ENCODE measurements at places on chromosomes 7 and 10.

DNA sequence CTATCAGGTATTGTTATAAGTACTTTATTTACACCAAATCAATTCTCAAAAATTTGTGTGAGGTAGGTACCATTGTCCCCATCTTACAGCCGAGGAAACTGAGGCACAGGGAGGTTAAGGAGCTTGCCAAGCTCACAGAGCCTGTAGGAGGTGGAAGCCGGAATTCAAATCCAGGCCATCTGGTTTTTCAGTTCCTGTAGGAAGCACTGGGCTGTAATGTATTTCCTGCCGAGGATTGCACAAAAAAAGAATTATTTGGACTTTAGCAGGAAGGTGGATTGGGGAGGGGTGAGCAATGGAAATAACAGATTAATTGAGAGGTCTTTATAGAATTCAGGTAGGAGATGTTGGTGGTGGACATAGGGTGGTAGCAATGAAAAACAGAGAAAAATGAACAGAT is 315.3 kb upstream of the AUTS2 start:
- DNase-seq = no peak

DNA sequence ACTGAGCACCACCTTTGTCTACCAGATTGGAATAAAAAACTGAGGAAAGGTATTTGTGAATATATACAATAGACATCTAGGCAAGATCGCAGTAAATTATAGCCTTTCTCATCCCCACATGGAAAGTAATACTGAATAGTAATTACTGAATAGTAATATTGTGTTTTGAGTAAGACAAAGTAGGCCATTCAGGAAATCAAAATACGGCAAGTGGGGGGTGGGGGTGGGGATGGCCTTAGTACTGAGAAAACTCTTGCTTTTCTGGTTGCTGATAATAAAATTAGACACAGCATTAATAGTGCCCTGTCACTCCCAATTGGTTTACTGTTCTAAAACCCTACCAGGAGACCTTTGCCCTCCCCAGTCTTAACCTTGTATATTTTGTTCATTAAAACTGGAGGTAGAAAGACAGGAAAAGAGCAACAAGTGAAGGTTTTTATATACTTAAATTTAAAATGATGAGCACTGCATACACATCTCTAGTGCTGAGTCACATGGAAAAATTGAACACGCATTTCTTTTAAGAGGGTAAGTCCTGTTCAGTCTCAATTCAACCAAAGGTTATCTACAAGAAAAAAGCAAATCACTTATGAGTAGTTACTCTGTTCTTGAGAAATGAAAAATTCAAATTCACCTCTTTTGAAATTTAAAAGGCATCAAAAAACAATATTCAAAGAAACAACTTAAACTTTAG is 65.6 kb downstream of the IGF2BP3 start:
- DNase-seq = peak; percentile 23

- no peak for DNase-seq
Observed at GRCh38 chr7:45216181-45216580, 58.6 kb downstream of the RAMP3 start.

DNA sequence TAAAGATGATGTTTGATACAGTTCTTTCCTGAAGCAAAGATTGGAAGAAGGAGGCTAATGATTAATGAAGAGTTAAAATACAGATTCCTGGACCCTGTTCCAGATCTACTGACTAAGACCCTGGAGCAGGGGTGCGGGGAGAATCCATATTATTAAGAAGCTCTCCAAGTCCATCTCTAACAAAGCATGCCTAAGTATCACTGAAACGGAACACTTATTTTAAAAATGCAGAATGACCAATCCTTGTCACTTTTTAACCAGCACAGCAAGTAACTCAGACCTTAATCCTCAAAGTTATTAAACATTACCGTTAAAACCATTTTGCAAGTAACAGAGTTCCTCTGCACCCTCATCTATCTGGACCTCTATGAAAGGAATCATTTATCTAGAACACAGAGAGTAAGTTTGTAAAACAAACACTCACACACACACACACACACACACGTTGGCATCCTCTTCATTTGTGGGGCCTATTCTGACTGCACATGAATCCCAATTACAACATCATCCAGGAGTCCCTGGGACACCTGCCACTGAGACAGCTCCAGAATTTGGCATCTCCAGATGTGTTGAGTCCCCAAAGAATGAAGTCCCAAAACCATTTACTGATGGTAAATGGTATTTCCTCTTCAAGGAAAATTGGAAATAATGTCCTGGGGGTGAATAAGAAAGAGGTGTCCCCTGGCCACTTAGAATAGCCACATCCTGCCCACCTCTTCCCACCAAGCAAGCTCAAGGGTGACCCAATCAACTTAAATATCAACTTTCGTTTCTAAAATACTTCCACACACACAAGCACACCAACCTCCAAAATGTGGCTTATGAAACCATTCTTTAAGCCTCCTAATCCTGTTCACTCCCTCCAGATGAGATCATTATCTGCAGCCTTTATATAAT is 117.5 kb downstream of the PARD3 start:
- DNase-seq = no peak

DNA sequence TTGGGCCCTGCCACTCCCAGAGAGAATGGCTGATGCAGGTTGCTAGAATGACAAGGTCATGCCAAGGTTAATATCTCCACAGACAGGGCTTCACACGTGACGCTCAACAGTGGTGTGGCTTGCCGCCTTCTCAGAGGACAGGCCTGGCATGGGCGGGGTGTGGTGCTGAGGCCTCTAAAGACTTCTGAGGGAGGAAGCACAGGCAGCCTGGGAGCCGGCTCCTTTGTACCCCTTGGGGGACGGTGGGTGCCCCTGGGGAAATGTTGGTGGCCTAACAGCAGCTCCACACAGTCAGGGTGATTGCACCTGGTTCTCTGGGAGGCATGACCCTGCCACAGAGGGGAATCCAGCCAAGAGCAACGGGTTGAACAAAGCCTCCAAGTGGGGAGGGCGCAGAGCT is 115.1 kb downstream of the PKD1L1 start:
- DNase-seq = no peak

- DNase-seq = no peak
Observed at GRCh38 chr10:22992621-22993020, 64.8 kb downstream of the ARMC3 start.

DNA sequence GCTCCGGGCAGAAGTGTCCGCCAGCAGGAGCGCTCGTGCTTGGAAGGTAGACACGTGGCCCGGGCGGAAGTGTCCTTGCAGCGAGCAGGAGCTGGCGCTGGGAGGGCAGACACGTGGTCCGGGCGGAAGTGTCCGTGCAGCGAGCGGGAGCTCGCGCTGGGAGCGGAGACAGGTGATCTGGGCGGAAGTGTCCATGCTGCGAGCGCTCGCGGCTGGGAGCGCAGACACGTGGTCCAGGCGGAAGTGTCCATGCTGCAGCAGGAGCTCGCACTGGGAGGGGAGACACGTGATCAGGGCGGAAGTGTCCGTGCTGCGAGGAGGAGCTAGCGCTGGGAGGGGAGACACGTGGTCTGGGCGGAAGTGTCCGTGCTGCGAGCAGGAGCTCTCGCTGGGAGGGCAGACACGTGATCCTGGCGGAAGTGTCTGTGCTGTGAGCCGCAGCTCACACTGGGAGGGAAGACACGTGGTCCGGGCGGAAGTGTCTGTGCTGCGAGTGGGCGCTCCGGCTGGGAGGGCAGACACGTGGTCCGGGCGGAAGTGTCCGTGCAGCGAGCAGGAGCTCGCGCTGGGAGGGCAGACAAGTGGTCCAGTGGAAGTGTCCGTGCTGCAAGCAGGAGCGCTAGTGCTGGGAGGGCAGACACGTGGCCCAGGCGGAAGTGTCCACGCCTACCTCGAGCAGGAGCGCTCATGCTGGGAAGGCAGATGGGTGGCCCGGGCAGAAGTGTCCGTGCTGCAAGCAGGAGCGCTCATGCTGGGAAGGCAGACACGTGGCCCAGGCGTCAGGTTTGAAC is 41.1 kb upstream of the PRKAR1B start:
- peak; percentile 51 for DNase-seq

- no peak for DNase-seq
Observed at GRCh38 chr10:5927306-5927705, 37.3 kb downstream of the FBH1 start.

GRCh38 chr10:103772096-103772845 is 83.1 kb downstream of the SH3PXD2A start:
- DNase-seq = peak; percentile 67

DNA sequence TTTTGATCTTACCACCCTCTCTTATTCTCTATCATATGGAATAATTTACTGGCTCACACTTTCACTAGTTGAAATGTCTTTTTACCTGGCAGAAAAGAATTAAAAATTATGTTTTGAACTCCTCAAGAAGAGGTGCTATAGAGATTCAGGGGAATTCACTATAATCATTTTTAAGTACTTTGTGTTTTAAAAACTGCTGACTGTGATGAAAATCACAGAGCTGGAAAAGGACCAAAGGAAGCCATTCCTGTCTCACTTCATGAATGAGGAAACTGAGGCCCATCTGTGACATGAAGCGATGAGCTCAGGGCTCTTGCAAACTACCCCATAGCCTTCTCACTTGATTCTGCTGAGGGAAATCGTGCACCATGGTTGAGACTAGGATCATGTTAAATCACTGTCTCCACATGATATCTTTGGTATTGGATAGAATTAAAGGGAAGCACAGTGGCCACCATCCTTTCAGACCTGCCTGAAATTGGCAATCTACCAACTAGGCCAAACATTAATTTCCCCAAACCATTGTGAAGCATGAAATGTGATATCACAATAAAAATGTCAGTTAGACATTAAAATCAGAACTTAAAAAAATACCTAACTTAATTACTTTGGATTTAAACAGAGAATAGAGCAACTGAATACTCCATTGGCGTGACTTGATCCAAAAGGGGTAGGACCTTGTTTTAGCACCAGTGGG is 141.0 kb downstream of the FZD1 start:
- DNase-seq = no peak

GRCh38 chr10:26408858-26409494 is 29.2 kb upstream of the APBB1IP start:
- DNase-seq = no peak

DNA sequence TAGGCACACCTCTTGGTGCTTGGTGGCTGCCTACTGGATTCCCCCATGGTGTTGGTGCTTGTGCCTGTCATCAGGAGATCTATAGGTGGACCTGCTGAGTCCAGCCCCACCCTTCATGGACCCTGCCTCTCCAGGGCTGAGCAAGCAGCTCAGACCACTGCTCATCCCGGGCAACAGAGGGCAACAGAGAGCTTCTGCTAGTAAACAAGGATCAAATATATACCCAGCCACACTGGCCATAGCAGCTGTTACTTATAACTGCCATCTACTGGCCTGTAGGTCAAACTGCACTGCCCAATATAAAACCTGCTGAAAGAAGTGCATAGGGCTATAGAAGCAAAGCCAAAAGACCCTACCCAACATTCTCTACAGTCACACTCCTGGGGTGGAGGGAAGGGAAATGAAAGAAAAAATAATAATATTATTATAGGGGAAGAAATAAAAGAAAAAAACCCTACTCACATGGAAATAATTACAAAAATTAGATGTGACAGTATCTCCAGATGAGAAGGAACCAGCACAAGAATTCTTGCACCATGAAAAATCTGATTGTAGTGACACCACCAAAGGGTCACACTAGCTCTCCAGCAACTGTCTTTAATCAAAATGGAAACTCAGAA is 54.9 kb upstream of the ZNF800 start:
- peak; percentile 79 for DNase-seq

GRCh38 chr10:132527339-132528063 is 10.1 kb upstream of the INPP5A start:
- DNase-seq = no peak

- DNase-seq = no peak
Observed at GRCh38 chr7:35878351-35878750, 77.5 kb downstream of the SEPTIN7 start.

GRCh38 chr7:418636-419280 is 100.9 kb downstream of the PDGFA start:
- DNase-seq = no peak

DNA sequence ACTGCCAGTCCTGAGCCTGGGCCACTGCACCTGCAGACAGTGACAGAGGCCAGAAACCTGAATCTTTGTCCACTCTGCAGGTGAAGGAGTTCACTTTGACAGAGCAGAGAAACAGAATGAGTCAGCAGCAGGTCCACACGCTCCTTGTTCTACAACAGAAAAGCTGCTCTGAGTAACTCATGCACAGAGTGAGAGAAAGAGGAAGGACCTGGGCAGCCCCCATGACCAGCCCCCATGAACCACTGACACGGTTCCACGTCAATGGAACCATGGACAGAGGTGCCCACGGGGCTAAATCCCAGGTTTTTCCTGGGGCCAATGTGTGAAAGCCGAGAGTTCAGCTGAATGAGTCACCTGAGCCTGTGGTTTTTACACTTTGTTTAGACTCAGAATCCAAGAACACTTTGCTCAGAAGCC is 40.8 kb upstream of the CTBP2 start:
- peak; percentile 42 for DNase-seq

- no peak for DNase-seq
Observed at GRCh38 chr7:128188396-128189230, 52.5 kb upstream of the LEP start.

DNA sequence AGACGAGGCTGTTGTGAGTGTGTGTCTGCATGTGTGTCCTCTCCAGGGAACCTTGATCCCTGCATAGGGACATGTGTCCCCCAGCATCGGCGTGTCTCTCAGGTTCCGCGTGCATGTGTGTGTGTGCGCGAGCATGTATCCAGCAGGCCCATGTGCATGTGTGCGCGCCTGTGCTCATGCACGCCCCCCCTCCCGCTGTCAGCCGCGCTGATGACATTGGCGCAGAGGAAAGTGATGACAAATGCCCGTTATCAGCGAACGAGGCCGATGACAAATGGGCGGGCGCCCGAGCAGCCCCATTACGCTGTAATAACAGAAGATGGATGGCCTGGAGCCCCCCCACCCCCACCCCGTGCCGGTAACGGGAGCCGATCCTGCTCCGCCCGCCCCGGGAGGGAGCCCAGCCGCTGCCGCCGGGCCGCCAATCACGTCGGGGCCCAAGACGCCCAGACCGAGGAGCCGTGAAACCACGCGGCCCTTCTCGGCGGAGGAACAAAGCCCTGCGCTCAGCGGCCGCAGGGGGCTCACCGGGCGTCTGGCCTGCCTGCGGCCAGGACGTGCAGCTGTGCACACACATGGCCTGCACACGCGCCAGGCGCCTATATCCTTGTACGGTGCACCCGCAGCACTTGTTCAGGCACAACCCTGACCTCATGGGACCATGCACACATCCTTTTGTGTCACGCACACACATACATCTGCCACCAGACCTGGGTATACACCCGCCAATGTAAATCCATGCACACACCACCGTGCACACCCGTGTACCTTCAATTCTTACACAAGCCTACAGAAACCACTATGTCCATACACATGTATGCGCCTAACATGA is 21.5 kb downstream of the POLL start:
- DNase-seq = no peak
